ENCODE measurements at places on chromosomes 1 and 21.

GRCh38 chr1:207820568-207821463 lies 69.0 kb downstream of the CD46 start:
- DNase-seq = no peak

DNA sequence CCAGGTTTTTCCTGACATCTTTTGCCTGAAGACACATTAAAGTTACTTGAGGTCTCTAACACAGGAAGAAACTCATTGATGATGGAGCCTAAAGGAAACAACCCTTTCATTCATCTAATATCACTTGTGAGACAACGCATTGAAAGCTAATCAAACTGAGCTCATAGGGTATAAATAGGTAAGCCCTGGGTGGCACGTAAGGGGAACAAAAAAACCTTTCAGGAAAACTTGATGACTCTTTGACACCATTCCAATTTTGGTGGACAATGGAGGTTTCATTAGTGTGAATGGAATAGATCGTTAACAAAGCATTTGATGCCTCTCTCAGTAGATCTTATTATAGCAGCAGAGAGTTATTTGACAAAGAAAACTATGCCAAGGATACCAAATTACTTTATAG lies 80.7 kb upstream of the DUSP10 start:
- DNase-seq = no peak

DNA sequence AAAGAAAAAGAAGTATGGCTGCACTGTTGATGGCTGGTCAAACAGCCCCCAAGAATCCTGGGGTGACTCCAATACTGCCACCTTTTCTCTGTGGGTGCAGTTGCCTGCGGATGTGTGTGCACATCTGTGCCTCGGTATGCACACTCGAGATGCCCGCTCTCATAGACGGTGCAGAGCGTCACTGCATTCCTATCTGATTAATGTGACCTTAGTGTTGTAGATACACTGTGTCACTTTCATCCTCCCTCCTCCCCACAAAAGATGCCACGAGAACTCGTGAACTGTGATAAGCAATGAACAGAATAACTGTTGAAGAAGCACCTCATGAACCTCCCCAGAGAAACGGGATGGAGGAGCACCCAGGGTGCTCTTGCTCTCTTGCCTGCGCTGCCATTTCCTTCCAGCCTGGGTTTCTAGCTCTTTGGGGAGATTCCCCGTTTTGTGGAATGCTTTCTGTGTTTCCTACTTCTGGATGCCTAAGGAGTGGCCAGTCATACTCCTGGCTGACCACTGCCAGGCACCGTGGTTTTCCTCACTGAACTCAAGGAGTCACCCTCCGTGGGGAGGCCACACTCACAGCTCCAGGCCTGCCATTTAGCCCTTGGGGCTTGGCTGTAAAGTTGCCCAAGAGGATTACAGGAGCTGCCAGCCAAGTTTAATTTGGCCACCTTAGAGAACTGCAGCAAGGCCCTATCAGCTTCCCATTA lies 32.0 kb downstream of the NTPCR start:
- DNase-seq = no peak

DNA sequence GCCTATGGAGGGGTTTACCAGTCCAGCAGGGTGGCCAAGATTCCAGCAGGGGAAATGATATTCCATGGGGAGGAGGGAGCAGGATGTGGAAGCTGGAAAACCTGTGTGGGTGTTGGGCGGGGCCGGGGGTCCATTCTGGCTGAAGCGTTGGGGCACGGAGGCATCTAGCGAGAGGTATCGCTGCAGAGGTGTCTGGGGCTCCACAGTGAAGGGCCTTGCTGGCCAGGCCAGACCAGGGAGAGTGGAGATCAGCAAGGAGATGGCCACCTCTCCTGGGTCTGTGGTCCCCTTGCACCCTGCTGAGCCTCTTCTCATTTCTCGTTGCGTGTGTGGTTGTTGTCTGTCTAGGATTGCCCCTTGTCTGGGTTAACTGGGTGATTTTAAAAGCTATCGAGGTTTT lies 6.2 kb downstream of the COQ8A start:
- no peak for DNase-seq

DNA sequence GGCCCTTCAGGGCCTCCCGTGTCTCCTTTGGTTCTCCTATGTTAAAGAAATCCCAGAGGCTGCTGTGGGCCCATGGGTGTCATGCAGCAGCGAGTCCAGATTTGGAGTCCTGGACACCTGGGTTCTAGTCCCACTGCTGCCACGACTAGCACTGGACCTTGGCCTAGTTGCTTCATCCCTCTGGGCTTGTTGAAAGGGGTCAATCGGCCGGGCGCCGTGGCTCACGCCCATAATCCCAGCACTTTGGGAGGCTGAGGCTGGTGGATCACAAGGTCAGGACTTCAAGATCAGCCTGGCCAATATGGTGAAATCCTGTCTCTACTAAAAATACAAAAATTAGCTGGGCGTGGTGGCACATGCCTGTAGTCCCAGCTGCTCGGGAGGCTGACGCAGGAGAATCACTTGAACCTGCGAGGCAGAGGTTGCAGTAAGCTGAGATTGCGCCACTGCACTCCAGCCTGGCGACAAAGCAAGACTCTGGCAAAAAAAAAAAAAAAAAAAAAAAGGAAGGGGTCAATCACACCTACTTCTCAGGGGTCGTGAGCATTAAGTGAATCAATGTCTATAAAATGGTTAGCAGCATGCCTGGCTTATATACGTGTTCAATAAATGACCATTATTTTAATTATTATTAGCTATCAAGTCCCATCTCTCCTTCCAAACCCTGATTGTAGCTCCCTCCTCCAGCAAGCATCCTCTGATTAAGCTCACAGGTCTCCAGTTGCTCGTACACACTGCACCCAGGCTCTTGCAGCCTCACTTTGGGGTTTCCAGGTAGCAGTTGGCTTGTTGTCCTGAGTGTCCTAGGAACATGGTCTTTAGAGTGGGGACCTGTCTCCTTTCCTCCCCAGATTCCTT lies 43.8 kb downstream of the KIRREL1 start:
- DNase-seq = no peak

GRCh38 chr1:114104949-114105348 lies 48.7 kb downstream of the SYT6 start:
- no peak for DNase-seq

DNA sequence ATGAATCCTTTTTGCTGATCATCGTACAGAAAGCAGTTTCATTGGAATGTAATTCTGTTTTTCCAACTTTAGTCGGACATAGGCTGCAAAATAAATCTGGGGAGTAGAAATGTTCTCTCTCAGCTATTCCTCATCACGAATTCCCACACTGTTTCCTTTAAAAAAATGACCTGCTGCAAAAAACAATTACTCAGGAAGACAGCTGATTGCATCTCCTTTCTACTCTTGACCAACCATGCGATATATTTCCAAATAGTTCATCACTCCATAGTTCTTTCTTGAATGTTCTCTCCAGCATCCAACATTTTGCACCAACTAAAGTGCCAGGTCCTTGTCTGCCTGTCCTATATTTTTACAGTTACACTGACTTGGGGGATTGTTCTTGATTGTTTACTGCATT lies 96.4 kb downstream of the S1PR1 start:
- DNase-seq = no peak

GRCh38 chr1:109438798-109439297 lies 12.6 kb upstream of the PSMA5 start:
- no peak for DNase-seq

DNA sequence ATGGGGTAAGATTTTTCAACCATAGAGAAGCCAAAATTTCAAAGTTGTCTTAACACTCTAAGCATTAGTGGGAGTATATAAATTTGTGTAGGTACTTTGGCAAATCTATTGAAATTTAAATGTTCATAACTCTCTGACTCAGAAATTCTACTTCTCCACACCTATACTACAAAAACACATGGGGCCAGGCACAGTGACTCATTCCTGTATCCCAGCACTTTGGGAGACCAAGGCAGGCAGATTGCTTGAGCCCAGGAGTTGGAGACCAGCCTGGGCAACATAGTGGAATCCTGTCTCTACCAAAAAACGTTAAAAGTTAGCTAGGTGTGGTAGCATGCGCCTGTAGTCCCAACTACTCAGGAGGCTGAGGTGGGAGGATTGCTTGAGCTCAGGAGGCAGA lies 41.3 kb upstream of the RAVER2 start:
- no peak for DNase-seq

- peak; percentile 92 for DNase-seq
These were observed 1.9 kb downstream of the BSDC1 start for GRCh38 chr1:32392325-32392724.

DNA sequence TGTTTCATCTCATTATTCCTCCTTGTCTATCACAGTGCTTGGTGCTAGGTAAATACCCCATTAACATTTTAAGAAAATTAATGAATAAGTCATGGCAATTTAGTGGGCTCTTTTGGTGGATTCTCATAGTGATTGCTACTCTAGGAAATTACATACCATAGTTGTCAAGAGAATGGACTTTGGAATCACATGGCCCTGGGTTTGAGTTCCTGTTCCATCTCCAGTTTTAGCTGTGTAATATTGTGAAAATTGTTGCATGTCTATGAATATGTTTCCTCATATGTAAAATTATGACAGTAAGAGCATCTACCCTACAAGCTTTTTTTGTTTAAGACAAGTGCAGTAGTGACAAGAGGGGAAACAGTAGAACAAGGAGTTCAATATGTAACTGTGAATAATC lies 20.7 kb downstream of the WDTC1 start:
- DNase-seq = no peak

- no peak for DNase-seq
These were observed 3.6 kb downstream of the AKR1A1 start for GRCh38 chr1:45554198-45554597.

- no peak for DNase-seq
These were observed 169.4 kb upstream of the ESRRG start for GRCh38 chr1:216892581-216893160.

DNA sequence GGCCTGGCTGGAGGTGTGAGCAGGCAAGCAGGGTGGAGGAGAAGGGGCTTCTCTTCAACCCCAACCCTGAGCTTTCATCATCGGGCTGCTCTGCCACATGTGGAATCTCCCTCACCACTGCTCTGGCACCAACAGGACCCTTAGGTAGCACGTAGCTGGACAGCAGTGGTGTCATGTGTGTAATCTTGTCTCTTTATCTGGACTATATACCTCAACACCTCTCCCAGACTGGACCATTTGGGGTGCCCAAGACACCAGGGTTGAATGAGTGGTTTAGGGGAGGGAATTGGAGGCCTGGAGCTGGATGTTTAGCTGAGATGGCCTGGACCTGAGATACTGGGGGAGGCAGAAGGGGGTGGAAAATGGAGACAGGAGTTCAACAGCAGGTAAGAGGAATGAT lies 63.0 kb downstream of the UBE2T start:
- DNase-seq = no peak

DNA sequence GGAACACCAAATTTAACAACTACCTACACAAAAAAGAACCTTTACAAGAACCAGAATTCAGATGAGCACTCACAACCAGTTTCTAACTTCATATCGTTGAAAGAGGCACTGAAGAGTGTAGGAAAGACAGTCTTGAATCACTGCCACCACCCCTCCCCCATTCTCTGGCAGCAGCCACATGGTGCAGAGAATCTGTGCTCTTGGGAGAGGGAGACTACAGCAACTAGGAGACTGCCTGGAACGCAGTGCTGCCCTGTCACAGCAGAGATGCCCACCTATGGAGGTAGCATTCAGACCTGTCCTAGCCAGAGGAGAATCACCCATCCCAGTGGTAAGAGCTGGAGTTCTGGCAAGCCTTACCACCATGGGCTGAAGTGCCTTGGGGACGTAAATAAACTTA lies 7.3 kb downstream of the CCN1 start:
- no peak for DNase-seq

GRCh38 chr1:41466146-41466545 lies 18.3 kb downstream of the EDN2 start:
- no peak for DNase-seq

GRCh38 chr21:14215971-14216641 lies at the start of gene RBM11:
RBM11 (plus strand) TSS chr21:14216157; CDS start chr21:14216187, 30 bp downstream.
- DNase-seq = no peak

DNA sequence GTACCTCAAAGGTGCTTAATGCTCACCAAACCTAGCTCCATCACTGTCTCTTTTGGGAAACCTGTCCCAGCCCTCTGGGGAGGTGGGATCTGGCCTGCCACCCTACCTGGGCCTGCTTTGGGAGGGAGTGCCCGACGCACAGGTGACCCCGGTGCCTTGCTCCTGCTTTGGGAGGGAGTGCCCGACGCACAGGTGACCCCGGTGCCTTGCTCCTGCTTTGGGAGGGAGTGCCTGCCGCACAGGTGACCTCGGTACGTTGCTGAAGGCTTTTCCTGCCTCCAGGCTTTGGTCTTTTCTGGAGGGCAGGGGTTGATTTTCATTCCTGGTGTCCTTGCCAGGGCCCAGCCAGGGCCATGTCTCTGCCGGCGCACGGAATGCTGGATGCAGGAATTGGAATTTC lies 25.2 kb upstream of the C1orf174 start:
- no peak for DNase-seq

GRCh38 chr1:223726380-223727001 lies 14.2 kb downstream of the CAPN2 start:
- no peak for DNase-seq

DNA sequence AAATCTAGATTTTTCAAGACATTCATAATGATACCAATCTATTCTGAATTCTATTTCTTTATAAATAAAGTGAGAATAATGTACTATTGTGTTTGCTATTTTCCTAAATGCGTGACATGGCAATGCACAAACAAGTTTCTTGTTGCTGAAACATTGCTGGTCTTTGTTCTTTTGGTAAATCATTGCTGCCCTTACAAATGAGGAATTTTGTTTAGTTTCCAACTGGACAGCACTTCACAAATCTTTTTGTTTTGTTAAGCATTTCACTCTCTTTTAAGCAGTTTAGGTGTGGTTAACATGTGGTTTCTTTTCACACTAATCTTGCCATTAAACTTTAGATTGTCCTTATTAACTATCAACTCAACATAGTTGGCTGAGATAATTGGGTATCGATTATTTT lies 94.6 kb downstream of the LRRC7 start:
- no peak for DNase-seq

GRCh38 chr1:17922833-17923232 lies 167.7 kb downstream of the ACTL8 start:
- no peak for DNase-seq

DNA sequence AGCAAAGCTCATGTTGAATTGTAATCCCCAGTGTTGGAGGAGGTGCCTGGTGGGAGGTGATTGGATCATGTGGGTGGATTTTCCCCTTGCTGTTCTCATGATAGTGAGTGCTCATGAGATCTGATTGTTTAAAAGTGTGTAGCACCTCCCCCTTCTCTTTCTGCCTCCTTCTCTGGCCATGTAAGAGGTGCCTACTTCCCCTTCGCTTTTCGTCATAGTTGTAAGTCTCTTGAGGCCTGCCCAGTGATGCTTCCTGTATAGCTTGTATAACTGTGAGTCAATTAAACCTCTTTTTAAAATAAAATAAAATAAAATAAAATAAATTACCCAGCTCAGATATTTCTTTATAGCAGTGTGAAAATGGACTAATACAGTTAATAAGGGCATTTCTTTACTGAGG lies 1025.7 kb downstream of the PLA2G4A start:
- no peak for DNase-seq

- no peak for DNase-seq
These were observed 76.8 kb upstream of the COX20 start for GRCh38 chr1:244758708-244759107.

Data from GF-D8 (cell line).